Amniotic stem cell (primary cell): ENCODE measurements at places on chromosomes 13 and 19.

DNA sequence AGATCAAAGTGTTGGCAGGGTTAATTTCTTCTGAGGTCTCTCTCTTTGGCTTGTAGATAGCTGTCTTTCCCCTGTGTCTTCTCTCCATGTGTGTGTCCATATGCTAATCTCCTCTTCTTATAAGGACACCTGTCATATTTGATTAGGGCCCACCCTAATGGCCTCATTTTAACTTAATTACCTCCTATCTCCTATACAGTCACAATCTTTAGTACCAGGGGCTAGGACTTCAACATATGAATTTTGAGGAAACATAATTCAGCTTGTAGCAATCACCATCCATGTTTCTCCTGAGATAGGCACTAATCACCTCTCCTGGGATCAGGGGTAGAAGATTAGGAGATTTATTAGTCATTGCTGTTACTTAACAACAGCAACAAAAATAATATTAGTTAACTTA, 196.1 kb upstream of the RXFP2 start:
- DNase-seq = no peak

- DNase-seq = no peak
Observed at GRCh38 chr13:98200211-98200878, 23.3 kb upstream of the RNF113B start.

GRCh38 chr13:72537395-72537780, 190.0 kb downstream of the MZT1 start:
- no peak for DNase-seq

DNA sequence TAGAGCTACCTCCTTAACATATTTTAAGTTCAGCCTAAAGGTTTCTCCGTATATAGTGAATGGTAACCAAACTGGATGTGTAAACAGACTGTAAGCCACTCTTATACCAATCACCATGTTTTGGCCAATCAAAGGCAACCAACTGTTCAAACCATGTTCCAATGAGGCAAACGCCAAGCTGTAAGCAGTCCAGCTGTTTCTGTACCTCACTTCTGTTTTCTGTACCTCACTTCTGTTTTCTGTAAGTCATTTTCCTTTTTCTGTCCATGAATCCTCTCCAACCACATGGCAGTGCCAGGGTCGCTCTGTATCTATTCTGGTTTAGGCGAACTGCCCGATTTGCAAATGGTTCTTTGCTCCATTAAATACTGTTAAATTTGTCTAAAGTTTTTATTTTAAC, 24.4 kb downstream of the COMMD6 start:
- DNase-seq = no peak

DNA sequence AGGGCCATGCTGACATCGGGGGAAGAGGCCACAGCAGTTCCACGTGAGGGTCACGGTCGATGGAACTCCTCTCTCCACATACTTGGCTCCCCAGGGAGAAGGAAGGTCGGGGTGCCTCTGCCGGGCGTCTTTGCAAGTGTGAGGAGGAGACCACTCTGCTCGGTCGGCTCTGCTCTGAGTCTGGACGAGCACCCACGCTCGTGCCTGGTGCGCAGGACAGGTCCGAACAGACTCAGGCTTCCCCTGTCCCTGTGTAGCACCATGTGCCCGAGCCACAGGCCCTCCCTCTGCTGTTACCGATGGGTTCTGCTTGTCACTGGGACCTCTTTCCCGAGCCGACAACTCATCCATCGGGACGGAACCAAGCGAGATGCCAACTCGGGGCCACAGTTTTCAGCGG, 35.1 kb downstream of the TMEM255B start:
- DNase-seq = no peak

DNA sequence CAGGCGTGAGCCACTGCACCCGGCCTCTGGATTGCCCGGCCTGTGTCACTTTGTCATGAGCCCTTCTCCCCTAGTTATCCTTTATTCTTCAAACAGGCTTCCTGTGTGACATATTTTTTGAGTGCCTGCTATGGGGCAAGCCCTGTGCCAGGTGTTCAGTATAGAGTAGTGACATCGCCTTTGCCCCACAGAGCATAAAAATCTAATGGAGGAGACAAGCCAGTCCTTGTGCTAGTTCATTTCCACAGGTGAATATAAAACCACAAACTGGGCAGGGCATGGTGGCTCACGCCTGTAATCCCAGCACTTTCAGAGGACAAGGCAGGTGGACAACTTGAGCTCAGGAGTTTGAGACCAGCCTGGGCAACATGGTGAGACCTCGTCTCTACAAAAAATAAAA, 43.2 kb downstream of the BBC3 start:
- no peak for DNase-seq
